ENCODE measurements at places on chromosomes 6 and 20.

GRCh38 chr6:155171109-155171746 is 92.6 kb upstream of the CLDN20 start:
- DNase-seq = peak; percentile 79

GRCh38 chr6:141653590-141653989 is 479.1 kb upstream of the GJE1 start:
- DNase-seq = no peak

DNA sequence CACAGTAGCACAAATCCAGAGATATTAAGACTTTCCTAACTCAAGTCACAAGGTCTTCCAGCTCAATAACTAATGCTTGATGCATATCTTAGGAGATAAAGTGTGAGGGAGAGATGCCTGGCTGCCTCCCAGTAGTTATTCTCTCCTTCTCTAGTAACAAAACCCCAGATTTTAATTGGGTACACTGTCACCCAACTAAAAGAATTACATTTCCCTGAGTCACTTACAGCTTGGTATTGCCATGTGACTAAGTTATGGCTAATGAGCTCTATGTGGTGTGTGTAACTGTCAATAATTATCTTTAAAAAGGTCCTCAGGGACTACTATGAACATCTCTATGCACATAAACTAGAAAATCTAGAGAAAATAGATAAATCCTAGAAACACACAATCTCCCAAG is 32.0 kb downstream of the KIF6 start:
- DNase-seq = no peak

DNA sequence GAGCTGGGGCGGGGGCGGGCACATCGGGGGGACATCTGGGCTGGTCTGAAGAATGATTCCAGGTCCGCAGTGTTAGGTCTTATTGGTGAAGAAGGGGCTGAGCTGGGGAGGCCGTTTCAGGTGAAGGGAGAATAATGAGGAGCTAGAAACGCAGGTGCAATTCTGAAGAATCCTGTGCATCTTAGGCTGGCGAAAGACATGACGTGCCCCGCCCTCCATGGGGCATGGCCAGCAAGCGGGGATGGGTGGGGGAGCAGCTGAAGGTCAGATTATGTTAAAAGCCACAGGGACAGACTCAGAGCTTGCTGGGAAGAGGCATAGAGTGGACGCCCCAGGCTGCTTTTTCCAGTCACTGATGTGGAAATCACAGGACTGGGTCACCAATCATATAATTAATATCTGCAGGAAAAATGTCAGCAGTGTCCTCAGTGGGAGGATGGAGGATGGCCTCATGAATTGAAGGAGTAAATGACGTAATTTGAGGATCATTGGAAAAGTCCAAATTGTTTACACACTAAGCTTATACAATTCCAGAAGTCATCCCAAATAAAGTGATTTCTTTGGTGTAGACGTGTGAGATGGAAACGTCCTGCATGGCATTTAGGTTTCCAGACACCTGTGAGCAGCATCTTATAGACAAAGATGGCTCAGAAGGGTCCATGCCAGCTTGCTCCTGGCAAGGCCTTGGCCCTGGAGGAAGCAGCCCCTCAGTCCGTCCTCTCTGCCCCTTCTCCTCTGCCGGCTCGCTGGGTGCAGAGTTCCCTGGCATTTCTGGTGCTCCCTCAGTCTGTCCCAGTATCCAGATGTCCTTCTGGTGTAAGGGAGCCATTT is 109.6 kb upstream of the FRMD1 start:
- no peak for DNase-seq

- no peak for DNase-seq
These were observed 95.2 kb downstream of the CDK19 start for GRCh38 chr6:110720066-110720465.

DNA sequence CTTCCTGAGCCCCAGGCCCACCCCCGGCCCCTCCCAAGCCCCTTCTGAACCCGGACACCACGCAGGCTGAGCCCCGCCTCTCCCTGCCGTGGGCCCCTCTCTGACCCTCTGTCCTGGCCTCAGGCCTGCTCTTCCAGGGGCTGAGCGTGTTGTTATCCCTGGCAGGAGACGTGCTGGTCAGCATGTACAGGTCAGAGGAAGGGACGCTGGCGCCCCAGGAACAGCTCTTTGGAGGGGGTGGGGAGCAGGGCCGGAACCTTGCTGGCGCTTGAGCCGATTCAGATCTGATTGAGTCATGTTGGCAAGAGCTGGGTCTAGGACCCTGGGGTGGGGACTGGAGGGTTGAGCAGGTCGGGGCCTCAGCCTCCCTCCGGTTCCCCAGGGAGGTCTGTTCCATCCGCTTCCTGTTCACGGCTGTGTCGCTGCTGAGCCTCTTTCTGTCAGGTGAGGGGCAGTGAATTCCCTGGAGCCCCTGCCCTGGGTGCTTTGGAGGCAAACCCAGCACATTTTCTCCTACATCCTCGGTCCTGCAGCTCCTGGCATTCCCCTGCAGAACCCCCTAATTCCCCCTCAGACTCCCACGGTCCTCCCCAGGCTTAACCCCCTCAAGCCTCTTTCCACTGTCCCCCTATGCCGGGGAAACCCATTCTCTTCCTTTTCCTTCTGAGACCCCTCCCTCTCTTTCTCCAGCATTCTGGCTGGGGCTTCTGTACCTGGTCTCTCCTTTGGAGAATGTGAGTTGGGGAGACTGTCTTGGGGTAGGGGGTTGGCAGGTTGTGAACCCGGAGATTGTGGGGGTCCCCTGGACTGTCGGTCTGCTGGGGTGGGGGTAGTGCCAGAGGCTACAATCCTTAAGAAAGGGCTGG is 2.0 kb downstream of the SPAG4 start:
- peak; percentile 44 for DNase-seq

DNA sequence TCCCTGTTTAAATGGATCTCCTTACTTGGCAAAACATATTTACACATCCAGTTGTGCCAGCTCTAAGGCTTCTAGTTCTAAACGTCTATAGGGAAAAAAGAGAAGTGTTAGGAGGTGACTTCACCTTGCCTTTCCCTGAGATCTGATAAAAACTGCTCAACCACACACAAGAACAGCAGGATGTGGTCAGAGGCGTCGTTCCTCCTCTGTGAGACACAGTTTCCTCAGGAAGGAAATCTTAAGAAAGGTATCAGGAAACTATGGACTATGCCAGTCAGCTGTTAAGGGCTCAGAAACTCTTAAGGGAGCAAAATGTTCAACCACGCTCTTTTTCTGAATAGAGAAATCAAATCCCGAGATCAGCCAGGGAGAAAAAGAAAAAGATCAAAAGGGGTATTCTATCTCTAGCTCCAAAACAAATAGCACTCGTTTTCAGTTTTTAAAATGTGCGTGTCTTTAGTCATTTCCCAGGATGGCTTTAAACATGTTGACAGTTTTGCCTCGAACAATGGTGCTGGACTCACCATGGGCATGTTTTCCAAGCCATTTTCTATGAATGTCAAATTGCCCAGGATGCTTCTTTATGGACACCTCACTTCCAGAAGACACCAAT is 154.5 kb downstream of the HACE1 start:
- peak; percentile 12 for DNase-seq

- peak; percentile 52 for DNase-seq
These were observed 39.0 kb downstream of the MAS1 start for GRCh38 chr6:159929819-159930218.

- DNase-seq = peak; percentile 1
These were observed 93.3 kb upstream of the MARCKS start for GRCh38 chr6:113763876-113764275.

GRCh38 chr6:69668916-69669315 is 127.9 kb downstream of the LMBRD1 start:
- DNase-seq = no peak

GRCh38 chr6:11592294-11592906 is 54.9 kb downstream of the TMEM170B start:
- DNase-seq = no peak

DNA sequence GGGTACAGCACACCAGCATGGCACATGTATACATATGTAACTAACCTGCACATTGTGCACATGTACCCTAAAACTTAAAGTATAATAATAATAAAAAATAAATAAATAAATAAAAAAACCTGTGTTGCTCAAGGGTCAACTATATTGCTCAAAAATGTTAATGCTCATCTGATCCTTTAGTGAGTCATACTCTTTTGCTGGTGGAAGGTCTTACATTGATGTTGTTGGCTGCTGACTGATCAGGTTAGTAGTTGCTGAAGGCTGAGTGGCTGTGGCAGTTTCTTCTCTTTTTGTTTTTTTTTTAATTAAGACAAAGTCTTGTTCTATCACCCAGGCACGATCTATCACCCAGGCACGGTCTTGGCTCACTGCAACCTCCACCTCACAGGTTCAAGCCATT is 29.6 kb upstream of the SMIM26 start:
- DNase-seq = no peak
